Effector memory CD4-positive, alpha-beta T cell (primary cell): ENCODE measurements at places on chromosomes 4 and X.

DNA sequence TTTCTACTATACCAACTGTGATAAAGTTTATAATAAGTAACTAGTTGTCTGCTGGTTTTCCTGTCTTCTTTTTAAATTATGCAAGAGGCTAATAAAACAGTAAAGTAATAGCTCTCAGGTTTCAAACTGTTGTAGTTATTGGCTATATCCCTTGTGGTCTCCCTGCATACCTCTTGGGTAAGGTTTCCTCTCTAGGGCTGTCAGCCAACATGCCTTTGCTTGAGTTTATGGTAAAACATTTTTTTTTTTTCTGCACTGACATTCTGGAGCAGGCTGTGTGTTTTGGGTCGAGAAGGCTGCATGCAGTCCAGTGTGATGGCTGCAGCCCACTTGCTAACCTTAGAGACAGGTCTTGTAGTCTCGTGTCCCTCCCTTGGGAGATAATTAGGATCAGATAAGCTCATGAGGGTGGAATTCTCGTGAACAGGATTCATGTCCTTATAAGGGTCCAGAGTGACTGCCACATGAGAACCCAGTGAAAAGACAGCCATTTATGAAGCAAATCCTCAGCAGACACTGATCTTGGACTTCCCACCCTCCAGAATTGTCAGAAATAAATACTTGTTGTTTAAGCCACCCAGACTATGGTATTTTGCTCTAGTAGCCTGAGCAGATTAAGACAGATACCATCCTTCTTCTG lies 831.2 kb downstream of the CCSER1 start:
- no peak for DNase-seq

DNA sequence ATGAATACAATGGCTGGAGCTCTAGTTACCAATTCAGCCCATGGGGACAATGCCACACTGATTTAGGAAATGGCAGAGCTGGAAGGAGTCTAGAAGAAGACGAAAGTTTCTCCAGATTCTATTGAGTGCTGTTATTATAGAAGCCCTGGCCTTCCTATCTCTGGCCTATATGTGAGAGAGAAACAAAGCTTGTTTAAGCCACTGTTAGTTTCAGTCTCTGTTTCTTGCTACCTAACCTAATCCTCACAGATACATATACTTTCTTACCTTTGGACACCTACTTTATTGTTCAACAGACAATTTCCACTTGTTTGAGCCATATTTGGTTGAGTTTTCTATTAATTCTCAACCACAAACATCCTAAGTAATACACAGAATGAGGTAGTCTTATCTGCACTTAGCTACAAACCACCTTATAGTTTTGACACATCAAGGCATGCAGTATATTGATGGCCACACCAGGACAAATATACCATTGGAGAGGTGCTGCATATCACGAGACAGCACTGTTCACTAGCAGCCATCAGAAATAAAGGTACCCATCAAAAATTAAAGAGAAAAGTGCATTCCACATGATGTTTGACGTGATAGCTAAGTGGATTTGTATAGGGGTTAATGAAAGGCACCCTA lies 190.2 kb downstream of the SMIM20 start:
- DNase-seq = no peak

GRCh38 chr4:118585015-118585414 lies 100.2 kb upstream of the METTL14 start:
- no peak for DNase-seq

DNA sequence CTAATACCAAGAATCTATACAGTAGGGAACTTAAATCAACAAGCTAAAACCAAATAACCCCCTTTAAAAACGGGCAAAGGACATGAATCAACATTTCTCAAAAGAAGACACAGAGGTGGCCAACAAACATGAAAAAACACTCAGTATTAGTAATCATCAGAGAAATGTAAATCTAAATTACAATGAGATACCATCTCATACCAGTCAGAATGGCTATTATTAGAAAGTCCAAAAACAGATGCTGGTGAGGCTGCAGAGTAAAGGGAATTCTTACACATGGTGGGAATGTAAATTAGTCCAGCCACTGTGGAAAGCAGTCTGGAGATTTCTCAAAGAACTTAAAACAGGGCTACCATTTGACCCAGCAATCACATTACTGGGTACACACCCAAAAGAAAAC lies 167.8 kb downstream of the PACRGL start:
- DNase-seq = no peak

- DNase-seq = no peak
These were observed 42.7 kb downstream of the NHSL2 start for GRCh38 chrX:71953391-71953790.

- DNase-seq = no peak
These were observed 11.2 kb upstream of the MID1 start for GRCh38 chrX:10631416-10632145.

GRCh38 chr4:38857354-38858096 lies 908 bp upstream of the TLR6 start:
- DNase-seq = no peak

DNA sequence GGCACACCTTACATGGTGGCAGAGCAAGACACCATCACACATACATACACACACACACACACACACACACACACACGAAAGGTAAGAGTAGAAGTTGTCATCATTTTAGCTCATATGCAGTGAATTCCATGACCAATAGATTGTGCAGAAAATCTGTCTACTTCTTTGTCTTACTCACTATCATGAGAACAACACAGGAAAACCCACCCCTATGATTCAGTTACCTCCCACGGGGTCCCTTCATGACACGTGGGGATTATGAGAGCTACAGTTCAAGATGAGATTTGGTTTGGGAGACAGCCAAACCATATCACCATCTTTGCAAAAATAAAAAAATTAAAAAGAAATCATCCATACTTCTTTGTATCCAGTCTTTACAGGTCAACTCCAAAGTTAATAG lies 221.1 kb downstream of the BMPR1B start:
- no peak for DNase-seq

DNA sequence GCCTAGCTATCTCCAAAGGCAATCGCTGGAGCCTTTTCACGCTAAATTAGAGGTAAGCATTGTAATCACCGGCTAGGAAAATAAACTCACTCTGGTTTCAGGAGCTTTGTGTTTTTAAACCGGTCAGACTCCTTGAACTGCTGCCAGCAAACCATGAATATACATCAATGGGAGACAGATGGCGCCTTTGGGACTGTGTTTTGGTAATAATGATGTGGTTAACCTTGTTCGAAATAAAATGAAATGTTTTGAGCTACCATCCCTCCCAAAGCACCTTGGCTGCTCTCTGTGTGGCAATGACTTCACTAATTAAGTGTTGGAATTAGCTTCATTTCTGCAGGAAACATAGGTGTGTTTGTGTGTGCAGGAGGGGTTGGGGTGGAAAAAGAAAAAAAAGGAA lies 65.3 kb downstream of the CLNK start:
- DNase-seq = no peak

DNA sequence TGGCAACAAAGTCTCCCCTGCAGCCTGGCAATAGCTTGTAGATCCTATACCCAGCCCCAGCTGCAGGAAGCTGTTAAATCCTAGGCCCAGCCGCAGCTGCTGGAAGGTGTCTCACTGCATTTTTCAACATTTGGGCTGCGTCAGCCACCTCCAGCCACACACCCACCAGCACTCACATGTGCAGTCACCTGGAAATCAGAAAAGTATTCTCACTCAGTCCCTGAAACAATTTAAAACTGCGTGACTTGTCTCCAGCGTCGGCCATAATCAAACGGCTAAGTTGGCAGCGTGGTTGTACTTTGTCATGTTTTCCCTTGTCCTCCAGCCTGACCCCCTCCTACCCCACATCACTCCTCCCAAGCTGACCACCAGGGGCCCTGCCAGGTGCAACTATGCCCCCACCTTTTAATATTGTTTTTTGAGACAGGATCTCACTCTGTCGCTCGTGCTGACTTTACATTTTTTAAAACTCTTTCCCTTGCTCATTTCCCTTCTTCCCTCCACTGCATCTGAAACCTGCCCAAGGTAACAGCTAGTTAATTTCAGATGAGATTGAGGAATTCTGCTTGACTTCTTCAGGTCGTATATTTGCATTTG lies 97.2 kb upstream of the FRG1 start:
- DNase-seq = no peak

DNA sequence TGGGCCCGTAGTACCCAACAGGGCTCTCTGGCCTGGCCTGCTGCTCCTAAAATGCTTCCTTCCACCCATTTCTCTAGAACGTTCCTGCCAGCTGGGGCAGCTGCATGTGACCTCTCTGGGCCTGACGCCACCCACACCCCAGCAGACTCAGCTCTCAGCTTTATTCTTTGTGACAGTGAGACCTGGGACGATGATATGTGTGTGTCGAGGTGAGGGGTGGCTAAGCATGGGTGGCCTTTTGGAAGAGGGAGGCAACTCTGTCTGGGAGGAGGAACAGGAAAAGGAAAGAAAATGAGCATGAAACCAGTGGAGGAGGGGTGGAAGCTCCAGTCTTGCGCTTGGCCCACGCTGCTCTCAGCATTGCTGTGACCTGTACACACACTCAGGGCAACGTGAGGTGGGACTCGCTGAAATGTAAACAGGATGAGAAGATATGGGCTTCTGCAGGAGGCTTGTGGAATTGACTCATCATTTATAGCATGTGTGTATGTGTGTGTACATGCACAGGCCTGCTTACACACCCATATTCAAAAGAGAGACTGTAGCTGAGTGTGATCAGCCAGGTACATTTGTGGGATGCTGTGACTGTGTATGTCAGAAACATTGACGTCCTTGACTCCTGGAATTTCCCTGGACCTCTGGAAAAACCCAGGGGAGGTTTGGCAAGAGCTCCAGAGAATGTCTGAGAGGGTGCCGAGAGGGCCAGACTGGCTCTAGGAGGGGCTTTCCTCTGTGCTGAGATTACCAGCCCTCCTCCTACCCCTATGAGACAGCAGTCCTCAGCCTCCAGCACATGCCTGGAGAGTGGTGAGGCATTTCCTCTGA lies 137.9 kb downstream of the PJA1 start:
- DNase-seq = no peak
